ENCODE measurements at places on chromosomes 7 and 10.

DNA sequence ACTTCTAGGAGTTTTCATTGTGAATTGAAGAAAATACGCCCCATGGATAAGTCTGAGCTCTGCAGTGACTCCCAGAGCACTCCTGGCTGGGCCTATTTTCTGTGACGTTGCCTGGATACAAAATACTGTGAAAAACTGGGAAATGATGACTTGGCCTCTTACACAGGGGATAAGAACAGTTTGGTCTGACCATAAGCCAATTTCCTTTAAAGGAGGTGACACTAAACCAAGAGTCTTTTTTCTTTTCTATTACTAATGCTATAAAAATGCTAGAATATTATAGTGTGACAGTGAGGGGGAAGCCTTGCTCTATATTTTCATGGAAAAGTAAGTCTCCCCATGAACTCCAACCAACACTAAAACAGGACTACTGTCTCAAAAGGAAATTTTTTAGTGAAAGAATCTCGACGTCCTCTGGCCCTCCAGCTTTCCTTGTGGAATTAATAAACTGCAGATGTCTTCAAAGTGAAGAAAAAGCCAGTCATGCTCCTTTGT is 45.5 kb downstream of the MYOF start:
- DNase-seq = no peak

GRCh38 chr7:127566242-127566641 is 19.2 kb downstream of the GCC1 start:
- DNase-seq = no peak

GRCh38 chr10:7028809-7029166 is 382.0 kb downstream of the SFMBT2 start:
- no peak for DNase-seq

- no peak for DNase-seq
These were observed 2.7 kb downstream of the OPN4 start for GRCh38 chr10:86657011-86657395.

DNA sequence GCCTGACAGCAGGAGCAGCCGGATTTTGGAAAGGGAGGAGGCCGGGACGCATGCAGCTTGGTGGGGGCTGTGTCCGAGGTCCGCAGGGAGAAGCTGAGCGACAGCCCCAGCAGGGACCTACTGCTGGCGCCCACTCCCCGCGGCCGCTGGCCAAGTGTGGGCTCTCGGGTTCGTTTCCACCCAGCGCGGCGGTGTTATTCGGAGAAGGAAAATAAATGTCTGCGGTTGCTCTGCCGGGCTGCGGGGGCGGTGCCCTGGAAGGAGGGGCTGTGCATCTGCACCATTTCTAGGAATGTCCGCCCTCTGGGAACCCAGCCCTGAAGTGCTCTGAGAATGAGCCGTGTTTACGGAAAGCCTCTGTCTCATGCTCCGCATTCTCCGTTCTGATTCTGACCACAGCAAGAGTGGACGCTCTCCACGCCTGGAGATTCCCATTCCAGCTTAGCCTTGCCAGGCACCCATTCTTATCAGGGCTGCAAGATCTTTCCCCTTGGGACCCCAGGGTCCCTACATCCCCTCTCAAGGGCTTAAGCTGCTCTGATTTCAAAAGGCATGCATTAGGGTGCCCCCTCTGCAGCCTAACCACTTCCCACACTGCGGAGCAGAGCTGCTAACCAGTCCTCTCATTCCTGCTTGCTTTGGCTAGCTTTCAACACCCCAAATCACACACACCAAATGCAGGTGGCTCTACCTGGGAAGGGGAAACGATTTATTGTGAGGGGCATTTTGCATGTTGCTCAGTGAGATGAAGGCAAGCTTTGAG is 256.6 kb upstream of the GLI3 start:
- DNase-seq = no peak

DNA sequence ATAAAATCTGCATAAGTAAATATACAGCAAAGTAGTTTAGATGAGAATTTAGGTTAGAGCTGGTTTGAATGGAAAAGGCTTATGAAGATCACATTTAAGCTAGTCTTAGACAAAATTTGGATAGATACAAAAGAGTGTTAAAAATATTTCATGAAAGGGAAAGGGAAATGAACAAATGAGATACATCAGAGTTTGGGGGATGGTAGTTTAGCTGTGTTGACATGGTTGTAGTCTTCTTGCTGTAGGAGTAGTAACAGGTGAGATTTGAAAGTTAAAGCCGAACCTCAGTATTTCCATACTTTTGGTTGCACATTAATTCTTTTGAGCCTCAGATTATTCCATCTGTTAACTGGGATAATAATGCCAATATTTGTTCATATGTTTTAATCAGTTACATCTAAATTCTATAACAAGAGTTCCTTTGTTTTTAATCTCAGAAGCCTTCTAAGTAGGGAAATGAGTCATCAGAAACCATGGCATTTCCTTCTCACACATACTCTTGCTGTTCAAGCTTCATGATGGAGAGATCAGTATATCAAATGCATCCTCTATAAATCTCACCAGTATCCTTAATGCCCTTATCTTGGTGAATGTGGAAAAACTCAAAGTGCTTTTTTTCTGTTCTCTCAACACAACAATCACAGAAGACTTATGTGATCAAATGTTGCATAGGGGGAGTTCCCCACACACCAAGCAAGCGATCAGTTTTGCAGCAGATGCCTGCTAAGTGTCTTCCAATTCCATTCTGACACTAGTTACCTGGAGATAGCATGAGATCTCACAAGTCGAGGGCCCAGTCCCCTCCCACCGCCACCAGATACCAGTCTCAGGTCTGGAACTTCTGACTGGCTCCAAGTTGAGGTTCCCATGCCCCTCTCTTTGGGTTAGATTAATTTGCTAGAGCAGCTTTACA is 84.7 kb downstream of the MAPK8 start:
- no peak for DNase-seq

DNA sequence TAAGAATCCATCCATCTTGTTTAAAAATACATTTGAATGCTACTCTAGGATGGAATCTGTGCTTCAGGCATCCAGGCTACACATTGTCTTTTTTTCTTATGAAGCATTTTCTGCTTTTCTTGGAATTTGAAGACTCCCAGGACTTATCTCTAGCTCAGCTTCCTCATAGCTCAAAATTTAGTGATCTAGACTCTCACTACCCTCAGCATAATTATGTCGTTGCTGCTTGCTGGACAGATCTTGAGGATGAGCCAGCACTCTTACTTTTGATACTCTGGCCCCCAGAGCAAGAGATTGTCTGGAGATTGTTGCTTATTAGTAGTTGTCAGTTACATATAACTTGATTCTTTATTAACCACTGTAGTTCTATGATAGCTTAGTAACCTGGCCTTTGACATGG is 83.3 kb upstream of the FGL2 start:
- DNase-seq = no peak

- DNase-seq = no peak
These were observed 275.8 kb downstream of the PTPRN2 start for GRCh38 chr7:158311791-158312190.

GRCh38 chr10:125164421-125164820 is 4.1 kb upstream of the CTBP2 start:
- DNase-seq = no peak

DNA sequence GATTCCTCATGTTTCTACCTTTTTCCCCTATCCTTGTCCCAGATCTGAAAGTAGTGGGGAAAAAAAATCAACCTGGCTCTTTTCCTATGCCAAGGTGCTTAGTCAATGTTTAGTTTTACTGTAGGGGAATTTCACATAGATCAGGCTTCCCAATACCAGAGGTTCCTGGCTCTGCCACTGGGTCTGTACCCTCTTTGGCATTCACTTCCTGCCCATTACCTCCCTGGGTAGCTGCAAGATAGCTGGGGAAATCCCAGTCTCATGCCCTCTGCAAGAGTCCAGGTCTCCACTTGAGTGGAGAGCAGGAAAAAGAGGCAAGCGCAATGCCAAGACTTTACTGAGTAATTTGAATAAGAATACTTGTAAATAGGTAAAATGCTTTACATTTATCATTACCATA is 3.5 kb upstream of the BPGM start:
- no peak for DNase-seq

GRCh38 chr7:153470004-153470671 is 582.1 kb upstream of the DPP6 start:
- DNase-seq = no peak

- no peak for DNase-seq
These were observed 6.6 kb downstream of the ADGRA1 start for GRCh38 chr10:133094286-133094685.

- DNase-seq = no peak
These were observed 807.6 kb downstream of the DNAJB9 start for GRCh38 chr7:109377076-109377884.

DNA sequence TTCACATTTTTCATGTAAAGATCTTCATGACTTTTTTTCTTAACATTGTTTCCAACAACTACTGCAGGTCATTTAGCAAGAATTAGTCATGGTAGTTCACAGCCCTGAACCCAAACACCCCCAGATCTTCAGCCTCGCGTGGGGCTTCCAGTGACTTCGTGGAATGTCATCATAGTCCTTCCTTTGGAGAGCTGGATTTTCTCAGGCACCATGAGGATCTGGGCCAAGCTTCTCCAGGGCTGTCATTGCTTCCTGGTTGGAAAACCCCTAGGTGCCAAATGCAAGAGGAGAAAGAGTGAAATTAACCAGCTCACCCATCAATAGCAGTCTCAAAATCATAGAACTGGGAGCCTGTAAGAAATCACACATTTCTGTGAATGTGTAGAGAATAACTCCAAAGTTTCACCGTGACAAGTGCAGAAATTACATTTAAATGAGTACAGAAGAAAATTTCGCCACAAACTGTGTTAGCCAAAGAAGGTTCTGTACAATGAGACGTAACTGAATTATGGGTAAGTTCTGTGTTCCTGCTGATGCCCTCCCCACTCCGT is 175.4 kb downstream of the CELF2 start:
- DNase-seq = no peak

- DNase-seq = no peak
These were observed 4.8 kb downstream of the EGR2 start for GRCh38 chr10:62811159-62811875.

- DNase-seq = no peak
These were observed 72.6 kb downstream of the PARP12 start for GRCh38 chr7:139990142-139990535.

GRCh38 chr10:75352650-75353049 is 48.9 kb downstream of the ZNF503 start:
- DNase-seq = no peak

- DNase-seq = no peak
These were observed 32.0 kb upstream of the FRAT2 start for GRCh38 chr10:97366572-97366971.

- no peak for DNase-seq
These were observed 6.6 kb downstream of the ANK3 start for GRCh38 chr10:60382946-60383681.

DNA sequence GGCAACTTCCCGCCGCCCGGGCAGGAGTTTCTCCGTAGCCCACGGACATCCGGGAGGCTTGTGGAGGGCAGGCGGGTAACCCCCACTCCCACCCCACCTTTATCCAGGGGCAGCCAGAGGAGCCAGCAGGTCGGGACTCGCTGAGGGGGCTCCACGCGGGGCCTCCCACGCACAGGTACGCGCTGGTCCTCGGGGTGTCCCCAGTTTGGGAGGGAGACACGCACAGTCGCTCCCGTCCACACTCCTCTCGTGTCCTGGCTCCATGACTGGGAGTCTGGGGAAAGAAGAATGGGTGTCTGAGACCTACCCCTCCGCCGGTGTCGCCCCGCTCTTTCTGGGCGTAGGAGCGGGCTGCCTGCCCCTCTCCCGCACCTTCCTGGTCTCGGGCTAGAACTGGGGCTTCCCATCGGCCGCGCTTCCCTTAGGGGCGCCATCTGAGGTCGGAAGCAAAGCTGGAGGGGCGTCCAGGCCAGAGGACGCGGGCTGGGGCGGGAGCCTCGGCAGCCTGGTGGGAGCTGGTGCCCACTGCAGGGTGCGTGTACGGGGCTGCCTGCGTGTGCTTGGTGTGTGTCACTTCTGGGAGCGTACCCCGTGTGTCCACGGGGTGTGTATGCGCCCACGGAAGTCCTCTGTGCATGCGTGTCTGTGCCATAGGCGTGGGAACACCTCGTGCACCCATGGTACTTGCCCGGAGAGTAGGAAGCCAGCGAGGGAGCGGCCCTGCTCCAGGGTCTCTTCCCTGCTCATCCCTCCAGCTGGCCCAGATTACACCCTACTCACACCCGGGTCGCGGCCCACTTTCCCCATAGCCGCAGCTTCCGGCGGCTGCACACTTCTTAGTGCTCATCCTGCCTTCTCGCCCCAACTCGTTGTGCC is 73.0 kb upstream of the LEP start:
- DNase-seq = no peak

- DNase-seq = no peak
These were observed 260.2 kb upstream of the BMPER start for GRCh38 chr7:33645104-33645503.

DNA sequence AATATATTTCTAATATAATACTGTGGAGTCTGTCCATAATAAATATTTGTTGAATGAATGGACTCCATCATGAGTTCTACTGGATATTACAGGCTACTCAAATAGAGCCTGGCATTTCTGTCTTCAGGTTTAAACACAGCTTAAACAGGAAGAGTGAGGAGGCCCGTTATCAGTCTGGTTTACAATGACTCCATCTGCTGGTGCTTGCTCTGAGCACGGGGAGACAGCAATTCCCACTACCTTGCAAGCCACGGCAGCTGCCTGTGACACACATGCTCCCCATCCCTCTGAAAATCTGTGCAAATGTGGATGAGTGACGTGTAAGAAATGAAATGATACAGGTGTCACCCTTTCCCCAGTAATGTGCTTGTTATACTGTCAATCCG is 293.5 kb upstream of the IMMP2L start:
- no peak for DNase-seq

- no peak for DNase-seq
These were observed 61.8 kb downstream of the OAT start for GRCh38 chr10:124356701-124357560.

DNA sequence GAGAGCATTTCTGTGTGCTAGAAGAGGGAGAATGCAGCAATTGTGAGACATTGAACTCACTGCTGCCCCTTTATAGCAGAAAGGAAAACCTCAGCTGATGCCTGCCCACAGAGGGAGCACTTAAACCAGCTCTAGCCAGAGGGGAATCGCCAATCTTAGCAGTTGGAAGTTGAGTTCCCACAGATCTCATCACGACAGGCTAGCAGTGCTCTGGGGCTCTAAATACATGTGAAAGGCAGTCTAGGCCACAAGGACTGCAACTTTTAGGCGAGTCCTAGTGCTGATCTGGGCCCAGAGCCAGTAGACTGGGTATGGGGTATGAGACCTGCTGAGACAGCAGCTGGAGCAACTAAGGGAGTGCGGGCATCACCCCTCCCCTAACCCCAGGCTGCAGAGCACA is 25.2 kb upstream of the PRR15 start:
- DNase-seq = no peak

DNA sequence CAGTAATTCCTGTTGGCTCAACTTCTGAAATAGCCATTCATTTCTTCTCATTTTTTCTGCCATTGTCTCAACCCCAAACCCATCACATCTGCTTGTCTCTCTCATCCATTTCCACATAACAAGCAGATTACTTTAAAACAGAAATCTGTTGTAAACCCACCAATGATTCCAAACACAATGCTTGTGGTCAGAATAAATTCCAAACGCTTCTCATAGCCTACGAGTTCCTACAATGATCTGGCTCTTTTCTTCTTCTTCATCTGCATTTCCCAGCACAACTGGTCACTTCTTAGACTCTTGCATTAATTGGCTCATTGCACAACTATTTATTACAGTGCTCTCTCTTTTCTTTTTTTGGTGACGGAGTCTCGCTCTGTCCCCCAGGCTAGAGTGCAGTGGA is 364.1 kb downstream of the GATA3 start:
- no peak for DNase-seq

GRCh38 chr7:32255036-32255435 is 184.8 kb upstream of the PDE1C start:
- no peak for DNase-seq

Data from stimulated activated CD4-positive, alpha-beta T cell treated with anti-CD3 and anti-CD28 coated beads, Interleukin-1b, Interleukin-23, amount 100 ng/mL, for 1 hour (primary cell).